NCI-H2171 (cell line): ENCODE measurements at places on chromosomes 3 and 15.

- no peak for DNase-seq
These were observed 427.3 kb downstream of the CNTN4 start for GRCh38 chr3:2525968-2526367.

- no peak for DNase-seq
These were observed 172.4 kb downstream of the ATP8B4 start for GRCh38 chr15:49946681-49947080.

GRCh38 chr3:16118396-16118795 lies 56.1 kb upstream of the GALNT15 start:
- DNase-seq: no peak

GRCh38 chr15:56944485-56944884 lies 26.0 kb downstream of the TCF12 start:
- DNase-seq: no peak

- DNase-seq: no peak
These were observed 58.8 kb upstream of the SLC6A11 start for GRCh38 chr3:10757021-10757820.

- DNase-seq: no peak
These were observed 401.2 kb upstream of the NR2F2 start for GRCh38 chr15:95929232-95929846.

DNA sequence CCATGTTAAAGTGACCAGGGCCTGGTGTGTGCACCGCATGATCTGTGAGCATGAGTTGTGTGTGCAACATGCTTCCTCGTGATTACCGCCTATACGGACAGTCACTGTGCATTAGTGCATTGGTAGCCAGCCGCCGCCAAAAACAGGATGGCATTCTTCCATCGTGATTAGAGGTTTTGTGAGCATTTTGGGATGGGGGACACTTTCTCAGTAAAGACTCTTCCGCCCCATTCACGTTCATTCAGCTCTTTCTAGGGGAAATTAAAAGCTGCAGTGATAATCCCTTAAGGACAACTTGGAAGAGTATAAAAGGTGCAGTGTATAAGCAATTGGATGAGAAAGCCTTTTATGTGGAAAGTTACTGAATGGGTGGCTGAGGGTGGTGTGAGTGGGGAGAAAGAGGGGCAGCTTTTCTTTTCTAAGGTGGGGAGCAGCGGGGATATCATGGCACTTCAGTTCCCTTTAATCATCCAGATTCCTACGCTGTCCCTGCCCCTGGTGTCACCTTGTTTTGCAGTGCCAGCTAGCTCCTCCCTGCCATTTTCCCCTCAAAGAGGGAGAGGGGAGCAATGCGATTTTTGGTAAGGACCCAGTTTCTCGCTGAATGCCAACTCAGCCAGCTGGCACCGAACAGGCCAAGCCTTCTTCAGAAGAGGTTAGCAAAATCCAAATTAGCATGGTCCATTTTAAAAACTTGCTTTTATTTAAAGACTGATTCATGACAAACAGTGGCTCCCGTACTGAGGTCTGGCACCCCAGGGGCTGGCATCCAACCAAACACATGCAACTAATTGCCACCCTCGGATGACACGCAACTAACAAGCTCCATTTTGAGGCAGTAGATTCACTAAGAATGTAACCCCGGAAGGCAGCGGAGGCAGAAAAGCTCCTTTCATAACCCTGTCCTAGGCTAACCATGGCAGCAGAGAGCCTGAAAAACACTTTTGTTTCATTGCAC lies 447.8 kb downstream of the FHIT start:
- no peak for DNase-seq

GRCh38 chr3:143951351-143951971 lies 20.2 kb upstream of the DIPK2A start:
- DNase-seq: no peak

- no peak for DNase-seq
These were observed 135.4 kb downstream of the MCTP2 start for GRCh38 chr15:94366781-94367180.

DNA sequence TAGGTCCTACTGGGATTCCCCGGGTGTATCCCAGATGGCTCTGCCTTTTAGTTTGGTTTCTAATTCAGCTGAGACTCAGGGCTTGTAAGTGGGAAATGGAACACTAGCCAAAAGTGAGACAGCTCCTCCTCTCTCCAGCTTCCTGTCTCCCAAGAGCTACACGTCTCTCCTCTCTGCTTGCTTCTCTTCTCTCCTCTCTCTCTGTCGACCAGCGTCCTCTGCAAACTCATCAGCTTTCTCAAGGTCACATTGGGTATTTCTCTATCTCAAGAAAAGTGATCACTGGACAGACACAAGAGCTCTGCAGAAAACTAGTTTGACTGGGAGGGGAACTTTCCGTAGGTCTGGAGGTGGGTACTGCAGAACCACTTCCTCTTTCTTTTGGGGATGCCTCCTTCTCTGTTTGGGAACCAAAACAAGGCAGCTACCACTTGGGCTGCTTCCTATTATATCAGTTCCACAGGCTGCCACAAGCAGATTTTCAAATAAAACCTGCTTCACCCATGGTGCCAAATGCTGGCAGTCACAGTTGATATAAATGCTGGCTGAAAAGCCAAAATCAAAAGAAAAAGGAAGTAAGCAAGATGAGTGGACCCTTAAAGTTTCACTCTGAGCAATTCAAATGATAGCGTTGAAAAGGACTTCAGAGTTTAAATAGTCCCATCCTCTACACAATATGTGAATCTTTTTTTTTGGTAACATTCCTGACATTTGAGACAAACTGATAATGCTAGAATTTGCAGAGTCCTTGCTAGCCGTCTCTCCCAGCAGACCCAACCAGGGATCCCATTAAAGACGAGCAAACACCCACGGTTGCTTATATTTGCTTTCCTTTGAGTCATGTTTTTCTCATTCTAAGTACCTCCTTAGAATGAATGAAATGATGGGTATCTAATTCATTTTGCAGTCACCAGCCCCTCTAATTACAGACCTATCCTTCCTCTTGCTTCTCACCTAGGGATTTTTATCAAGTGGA lies 7.2 kb upstream of the DYNC1LI1 start:
- no peak for DNase-seq

- DNase-seq: no peak
These were observed 174.2 kb downstream of the GABRB3 start for GRCh38 chr15:26598704-26599103.

- DNase-seq: no peak
These were observed 65.5 kb downstream of the CORO2B start for GRCh38 chr15:68644083-68644904.

DNA sequence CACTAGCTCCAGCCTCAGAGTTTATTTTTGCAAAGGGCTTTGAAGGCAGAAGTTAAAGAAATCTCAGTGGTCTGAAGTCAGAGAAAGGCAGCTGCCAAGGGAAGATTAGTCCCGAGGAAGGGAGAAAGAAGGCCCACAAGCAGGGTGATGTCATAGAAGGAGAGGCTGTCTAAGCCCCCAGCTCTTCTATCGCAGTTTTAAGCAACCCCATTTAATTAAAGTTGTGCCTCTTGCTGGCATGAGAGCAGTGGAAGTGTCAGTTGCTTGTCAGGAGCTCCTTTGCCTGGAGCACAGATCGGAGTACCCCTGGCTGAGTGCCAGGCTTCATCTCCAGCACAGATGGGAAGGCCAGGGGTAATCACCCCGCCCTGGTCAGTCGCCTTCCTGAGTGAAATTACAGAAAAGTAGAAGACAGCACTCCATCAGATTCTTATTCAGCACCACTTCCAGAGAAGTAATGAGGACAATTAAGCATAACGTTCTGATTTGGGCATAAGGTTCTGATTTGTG lies 530.7 kb downstream of the EPHB1 start:
- DNase-seq: peak; percentile 12

DNA sequence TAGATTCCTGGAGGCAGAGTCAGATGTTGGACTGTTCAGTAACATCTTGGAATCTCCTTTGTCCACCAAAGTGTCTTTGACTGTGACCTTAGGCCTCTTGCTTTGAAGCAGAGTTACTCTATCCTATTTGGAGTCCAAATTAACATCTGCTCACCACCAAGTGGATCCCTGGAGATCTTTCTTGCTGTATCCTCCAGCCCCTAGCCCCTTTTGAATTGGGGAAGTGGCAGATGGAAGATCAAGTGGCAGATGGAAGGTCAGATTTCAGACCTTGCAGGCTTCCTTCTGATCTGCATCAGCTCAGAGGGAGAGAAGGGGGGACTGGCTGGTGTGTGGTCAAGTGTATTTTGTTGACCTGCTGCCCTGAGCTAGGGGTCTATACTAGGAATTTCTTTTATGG lies 125.0 kb upstream of the ROPN1 start:
- DNase-seq: peak; percentile 60

DNA sequence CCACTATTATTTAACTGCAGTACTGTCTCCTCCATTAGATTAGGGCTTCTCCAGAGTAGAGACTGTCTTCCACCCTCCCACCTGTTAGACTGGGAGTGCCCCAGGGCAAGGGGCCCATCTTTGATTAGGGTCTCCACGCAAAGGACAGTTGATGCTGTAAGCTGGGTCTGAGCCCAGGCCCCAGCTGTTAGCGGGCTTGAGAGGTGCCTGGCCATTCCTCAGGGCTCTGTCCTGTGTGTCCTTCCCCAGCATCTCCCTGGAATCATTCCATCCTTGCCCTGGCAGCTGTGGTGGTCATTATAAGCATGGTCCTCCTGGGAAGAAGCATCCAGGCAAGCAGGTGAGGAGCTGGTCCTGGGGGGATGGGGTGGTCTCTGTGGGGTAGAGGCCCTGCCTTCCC lies 6.1 kb downstream of the SLC51B start:
- DNase-seq: no peak

DNA sequence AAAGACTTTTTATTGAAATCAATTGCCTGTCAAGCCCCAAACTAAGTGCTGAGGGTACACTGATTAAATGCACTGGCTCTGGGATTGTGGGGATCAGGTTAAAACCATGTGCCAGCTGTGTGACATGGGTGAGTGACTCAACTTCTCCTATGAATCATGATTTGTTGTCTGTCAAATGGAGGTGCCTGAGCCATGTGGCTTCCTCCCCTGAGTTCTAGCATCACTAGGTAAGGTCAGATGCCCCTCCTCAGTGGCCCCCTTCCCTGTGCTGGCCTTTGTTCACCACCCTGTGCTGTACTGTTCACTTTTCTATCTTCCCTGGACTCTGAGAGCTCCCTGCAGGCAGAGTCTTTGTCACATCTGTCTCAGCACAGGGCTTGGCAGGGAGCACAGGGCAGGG lies 43.6 kb upstream of the ATP2B2 start:
- no peak for DNase-seq

DNA sequence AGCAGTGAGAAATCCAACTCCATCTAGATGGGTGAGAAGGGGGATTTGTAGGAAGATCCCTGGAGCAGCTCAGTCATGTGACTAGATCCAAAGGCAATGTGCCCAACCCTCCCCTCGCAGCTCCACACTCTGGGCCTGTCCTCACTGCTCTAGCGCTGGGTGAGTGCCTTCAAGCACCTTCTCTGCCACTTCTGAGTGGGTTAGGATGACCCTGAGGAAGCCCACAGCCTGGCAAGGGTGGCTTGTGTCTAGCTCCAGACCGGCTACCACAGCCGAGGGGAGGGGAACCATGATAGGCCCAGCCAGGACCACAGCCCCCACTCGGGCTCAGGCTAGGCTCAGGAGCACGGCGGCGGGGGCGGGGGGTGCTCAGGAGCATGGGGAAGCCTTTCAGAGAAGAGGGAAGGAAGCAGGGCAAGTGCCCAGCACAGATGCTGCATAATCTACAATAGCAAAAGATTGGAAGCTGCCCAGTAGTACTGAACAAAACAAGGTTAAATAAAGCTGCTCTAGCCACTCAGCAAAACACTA lies 1.7 kb downstream of the SPATA12 start:
- no peak for DNase-seq

DNA sequence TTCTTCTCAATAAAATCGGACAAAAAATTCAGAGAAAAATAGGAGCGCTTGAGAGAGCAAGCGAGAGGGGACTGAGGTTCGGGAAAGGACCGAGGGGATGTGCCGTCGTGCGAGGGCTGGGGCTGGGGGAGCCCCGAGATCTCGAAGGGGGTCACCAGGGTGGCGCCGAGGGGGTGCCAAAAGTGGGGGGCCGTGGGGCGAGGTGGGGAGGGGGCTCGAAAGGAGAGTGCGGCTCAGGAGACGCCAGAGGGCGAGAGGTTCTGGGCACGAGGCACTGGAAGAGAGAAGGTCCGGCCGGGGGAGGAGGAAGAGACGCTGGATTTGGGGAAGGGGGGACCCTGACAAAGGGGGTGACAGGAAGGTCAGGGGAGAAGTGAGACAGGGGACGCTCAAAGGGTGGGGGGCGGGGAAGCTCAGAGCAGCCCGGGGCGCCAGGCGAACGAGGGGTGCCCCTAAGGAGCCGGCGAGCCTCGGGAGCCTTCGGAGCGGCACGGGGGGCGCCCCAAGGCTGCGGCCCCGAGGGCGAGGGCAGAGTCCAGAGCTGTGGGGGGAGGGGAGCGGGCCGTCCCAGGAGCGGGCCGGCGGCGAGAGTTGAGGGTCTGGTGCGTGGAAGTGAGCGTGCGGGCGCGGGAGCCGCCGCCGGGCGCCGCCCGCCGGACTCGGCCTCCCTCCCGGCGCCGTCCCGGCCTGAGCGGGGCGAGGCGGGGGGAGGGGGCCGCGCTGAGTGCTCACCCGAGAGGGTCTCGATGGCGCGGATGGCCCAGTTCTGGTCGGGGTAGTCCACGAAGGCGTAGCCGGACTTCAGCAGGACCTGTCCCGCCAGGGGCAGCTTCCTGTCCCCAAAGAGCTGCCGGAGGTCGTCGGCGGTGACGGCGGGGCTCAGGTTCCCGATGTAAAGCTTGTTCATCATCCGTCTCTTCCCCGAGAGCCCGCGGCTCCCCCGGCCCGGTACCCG lies 514 bp downstream of the IGF2BP2 start:
- no peak for DNase-seq

DNA sequence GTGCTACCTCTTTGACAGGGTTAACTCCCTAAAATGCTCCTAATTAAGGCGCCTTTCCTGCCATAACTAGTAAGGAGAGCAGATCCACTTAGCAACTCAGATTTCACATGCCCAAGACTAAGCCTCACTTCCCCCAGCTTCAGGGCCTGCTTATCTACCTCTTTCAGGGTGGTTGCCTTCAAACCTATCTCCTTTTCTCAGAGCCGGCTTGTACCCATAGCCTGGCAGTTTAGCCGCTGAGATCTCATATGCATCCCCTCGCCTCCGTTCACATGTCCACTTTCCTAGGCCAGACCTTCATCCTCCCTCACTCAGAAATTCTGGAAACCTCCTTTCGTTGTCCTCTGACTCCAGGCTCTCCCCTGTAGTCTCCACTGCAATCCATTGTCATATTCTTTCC lies 1.0 kb upstream of the FSTL1 start:
- no peak for DNase-seq

GRCh38 chr3:152219216-152219615 lies 49.5 kb upstream of the MBNL1 start:
- no peak for DNase-seq

GRCh38 chr3:195774917-195775316 lies 36.8 kb downstream of the MUC4 start:
- DNase-seq: no peak

GRCh38 chr15:69648775-69649735 lies 196.4 kb downstream of the RPLP1 start:
- DNase-seq: peak; percentile 42

- DNase-seq: peak; percentile 13
These were observed 826 bp downstream of the SHC4 start for GRCh38 chr15:48962662-48963523.

DNA sequence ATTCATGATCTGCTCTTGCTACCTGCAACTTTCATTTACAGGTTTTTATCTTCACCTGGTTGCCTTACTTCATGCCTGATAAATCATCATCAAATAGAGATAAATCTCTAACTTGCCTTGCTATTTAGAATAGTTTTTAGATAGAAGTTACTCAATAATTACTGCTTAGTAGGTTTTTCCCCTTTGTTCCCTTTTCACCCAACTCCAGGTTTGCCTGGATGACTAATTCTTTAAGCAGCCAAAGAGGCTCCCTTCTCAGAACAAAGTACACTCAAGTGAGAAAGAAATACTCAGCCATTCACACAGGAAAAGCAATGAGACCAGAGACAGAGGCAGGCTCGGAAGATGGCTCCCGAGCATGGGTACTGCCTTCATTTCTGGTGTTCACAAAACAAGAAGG lies 268.1 kb upstream of the CRBN start:
- no peak for DNase-seq
